ENCODE measurements at places on chromosomes 5 and 9.

DNA sequence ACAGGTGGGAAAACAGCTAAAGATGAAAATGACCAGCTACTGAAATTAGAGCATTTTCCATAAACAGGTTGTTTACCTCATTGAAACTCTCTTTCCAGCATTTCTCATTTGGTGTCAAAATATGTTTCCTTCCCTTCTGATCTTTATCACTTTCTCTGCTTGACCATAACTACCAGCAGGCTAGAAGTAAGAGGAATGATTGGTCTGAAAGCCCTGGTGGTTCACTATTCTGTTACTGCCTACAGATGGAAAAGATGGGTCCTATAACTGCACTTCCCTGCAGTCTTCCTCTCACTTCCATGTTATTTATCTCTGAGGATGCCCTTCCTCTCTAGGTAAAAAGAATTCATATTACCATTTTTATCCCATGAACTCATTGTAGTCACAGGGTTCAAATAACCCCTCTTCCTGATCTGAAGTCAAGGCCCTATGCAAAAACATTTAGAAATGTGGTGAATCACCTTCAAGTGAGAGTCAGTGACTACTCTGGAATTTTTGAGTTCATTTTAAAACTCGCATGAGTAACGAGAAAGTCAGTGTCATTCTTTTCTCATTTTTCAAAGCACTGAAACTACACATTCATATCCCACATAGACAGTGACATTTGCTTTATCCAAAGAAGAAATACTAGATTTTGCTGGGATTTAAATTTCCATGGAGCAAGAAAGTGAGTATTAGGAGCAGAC, 51.7 kb downstream of the ZNF474 start:
- DNase-seq = no peak

- DNase-seq = peak; percentile 84
These were observed 14.1 kb upstream of the SFXN1 start for GRCh38 chr5:175464074-175464941.

DNA sequence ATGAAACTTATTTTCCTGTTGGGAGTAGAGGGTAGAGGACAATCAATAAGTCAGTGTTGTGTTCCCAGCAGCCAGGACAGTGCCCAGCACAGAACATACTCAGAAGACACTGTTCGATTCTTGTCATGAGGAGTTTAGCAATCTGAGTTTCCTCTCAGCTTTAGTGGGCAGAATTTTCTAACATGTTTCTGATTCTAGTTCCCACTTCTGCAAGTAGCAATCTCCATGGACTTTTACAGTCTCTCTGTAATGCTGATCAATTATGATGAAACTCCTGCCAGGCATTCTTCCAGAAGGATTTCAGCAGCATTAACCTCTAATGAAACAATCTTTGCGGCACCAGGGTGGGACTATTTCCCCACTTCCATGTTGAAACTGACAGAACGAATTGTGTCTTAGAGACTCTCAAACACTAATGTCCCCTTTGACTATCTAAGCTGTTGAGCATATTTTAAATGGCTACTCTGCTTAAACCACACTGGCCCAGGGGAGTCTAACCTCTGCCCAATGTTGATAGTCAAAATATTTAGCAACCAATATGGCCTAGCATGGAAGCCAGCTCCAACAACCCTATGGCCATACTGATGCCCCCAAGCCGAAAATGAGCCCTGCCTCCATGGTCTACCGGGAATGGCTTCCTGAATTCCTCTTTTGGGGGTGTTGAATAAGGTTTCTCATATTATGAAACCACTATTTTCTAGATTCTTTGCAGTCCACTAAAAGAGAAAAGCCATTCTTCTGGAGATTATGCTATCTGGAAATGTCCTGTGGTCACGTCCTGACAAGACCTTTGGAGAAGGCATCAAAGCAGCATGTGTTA, 484.3 kb downstream of the BNC2 start:
- DNase-seq = no peak

DNA sequence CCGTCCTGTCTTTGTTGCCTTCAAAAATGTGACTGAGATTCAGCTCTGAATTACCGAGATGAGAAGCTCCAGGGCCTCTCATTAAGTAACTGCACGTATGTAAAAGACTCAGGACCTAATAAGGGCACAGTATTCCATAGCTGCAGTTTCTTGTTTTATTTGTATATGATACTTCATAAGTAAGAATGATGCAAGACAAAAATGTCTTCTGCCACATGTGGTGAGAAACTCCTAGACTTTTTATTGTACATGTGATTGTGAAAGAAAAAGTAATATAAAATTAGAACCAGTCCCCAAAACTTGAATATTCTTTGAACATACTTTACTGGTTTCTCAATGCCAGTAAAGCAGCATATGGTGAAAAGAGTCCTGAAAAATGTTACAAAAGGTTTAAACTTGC, 110.1 kb upstream of the OTULINL start:
- no peak for DNase-seq

GRCh38 chr5:141411575-141411974, 1.2 kb upstream of the PCDHGA10 start:
- no peak for DNase-seq

- no peak for DNase-seq
These were observed 274.9 kb downstream of the NR3C1 start for GRCh38 chr5:143128412-143129071.

DNA sequence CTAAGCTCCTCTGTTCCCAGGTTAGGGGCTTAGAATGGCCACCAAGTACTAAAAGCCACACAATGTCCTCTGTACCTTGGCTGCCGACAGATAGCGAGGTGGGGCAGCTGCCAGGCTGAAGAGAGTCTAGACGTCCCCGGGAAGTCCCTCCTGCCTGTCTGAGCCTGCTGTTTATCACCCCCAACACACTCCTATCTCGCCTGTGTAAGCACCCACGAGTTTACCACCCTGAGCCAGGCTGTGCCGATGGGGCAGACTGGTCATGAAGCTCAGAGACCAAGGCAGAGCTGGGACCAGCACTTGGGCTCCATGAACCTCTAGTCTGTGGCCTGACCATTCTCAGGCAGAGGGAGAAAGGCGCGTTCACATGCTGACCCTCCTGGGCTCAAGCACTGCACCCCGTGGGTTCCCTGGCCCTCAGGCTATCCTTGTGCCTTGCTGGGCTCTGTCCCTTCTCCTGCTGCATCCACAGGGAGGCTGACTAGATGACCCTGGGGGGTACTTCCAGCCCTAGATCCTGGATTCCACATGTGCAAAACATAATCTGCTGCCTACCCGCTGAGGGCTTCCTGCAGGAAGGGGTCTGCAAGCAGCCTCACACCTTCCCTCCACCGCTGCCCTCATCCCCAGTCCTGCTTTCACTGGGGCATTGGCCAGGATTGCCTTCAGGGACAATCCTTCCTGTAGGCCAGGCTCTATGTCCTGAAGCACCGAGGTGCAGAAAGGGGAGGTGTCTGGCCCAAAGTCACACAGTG, 18.6 kb upstream of the SLC25A51 start:
- DNase-seq = no peak
